Aorta (tissue), 5 donors: ENCODE measurements at places on chromosomes 2 and 18. TPM values are rescaled to one million over a fixed set of nuclear protein-coding genes. Genes with fewer than 3 reads are reported as not detected.

GRCh38 chr2:216495656-216496055 is 3.0 kb upstream of the RPL37A start:
- no peak for DNase-seq

- peak; percentile 46 for DNase-seq
These were observed 186.9 kb downstream of the ZFP36L2 start for GRCh38 chr2:43039376-43040080.

GRCh38 chr2:2015646-2016045 is 271.3 kb upstream of the PXDN start:
- peak; percentile 34 for DNase-seq

- no peak for DNase-seq
These were observed 23.0 kb upstream of the ATOH8 start for GRCh38 chr2:85730686-85731230.

GRCh38 chr2:58796239-58796910 is 555.2 kb upstream of the FANCL start:
- DNase-seq, result no peak

The CLEC4F gene
- not detected for total RNA-seq

The KCNG3 gene
- total RNA-seq, result not detected

The B3GNT7 gene
- total RNA-seq, result 4.0 TPM
